AG09309 (cell line): ENCODE measurements at places on chromosomes 1 and 21.

DNA sequence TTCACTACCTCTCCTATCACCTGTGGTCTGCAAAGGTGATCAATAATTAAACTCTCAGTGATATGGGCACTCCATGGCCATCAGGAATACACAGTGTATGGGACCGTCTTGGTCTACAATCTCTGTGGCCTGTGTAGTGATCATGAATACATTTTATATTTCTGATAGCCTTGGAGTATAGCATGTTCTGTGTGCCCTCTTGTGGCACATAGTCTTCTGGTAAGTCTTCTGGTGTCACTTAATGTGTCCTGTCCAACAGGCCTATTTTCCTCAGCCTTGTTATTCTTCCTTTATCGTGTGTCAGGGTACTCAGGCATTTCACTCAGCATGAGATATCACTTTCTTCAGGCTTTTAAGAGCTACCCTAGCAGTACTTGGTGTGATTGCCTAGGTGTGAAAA lies 393.6 kb downstream of the AGBL4 start:
- no peak for DNase-seq

GRCh38 chr21:28865488-28866186 lies 127.0 kb downstream of the LTN1 start:
- DNase-seq: no peak

GRCh38 chr1:56225964-56226815 lies 353.2 kb downstream of the PLPP3 start:
- DNase-seq: no peak

- no peak for DNase-seq
These were observed at the start of gene PTPN7 for GRCh38 chr1:202160377-202160940. PTPN7 (minus strand) TSS chr1:202160602; CDS start chr1:202159402, 1,200 bp downstream.

GRCh38 chr1:60600532-60600931 lies 481.8 kb upstream of the NFIA start:
- no peak for DNase-seq

- DNase-seq: no peak
These were observed 47.2 kb upstream of the CAPZB start for GRCh38 chr1:19532519-19532918.

DNA sequence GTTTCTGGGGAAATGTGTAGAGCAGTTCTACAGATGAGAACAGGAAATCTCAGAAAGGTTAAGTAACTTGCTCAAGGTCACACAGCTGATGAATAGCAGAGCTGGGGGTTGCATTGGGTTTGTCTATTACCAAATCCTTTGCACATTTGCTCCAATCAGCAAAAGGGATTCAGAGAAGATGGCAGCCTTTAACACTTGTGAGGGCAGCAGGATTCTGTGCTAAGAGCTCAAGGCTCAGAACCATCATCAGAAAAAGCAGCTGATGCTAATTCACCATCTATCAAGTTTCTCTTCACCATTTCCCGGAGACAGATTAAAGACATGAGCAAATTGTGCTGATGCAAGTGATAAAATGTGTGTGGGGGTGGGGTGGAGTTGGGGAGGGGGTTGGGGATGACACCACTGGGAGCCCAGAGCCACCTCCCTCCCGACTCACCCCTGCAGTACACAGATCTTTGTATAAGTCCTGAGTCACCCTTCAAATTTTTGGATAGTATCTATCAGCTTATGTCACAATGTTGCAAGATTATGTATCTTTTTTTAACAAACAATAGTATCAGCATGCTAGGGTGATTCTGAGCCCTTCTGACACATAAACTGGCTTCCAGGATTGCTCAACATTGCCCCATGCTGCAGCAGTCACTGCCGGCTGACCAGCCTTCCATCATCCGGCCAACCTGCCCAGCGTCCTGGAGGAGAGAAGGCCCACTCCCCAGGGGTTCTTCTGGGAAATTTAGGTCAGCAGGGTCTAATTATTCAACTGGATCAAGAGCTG lies 2.8 kb upstream of the SPSB1 start:
- peak; percentile 85 for DNase-seq

DNA sequence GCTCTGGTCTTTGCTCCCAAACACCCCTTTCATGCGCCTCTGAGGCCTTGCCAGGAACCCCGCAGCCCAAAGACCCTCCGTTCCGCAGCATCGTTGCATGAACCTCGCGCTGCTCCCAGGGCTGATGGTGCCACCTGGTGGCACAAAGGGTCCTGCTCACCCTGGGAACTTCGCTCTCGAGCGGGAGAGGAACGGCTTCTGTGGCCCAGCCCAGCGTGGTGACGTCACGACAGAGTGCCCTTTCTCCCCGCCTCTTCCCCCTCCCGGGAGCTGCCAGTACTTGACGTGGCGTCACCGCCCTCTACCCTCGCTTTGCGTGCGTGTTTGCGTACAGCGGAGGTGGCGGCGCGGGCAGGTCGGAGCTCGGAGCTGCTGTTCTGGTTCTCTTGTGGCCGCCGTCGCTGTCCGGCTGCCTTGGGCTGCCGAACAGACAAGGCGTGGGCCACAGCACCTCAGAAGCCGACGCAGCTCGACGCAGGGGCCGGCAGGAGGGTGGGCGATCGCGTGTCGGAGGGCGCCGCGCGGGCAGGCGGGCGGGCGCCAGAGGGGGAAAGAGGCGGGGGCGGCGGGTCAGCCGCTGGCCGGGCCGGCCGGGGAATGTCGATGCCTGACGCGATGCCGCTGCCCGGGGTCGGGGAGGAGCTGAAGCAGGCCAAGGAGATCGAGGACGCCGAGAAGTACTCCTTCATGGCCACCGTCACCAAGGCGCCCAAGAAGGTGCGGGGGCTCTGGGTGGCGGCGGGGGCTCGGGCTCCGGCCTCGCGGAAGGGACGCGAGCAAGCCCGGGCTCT lies at the start of gene AHCYL1:
TSS of gene AHCYL1 (plus strand) at position 310 of the 791 bp plus-strand sequence. CDS start at position 598, 288 bp downstream.
- peak; percentile 95 for DNase-seq

DNA sequence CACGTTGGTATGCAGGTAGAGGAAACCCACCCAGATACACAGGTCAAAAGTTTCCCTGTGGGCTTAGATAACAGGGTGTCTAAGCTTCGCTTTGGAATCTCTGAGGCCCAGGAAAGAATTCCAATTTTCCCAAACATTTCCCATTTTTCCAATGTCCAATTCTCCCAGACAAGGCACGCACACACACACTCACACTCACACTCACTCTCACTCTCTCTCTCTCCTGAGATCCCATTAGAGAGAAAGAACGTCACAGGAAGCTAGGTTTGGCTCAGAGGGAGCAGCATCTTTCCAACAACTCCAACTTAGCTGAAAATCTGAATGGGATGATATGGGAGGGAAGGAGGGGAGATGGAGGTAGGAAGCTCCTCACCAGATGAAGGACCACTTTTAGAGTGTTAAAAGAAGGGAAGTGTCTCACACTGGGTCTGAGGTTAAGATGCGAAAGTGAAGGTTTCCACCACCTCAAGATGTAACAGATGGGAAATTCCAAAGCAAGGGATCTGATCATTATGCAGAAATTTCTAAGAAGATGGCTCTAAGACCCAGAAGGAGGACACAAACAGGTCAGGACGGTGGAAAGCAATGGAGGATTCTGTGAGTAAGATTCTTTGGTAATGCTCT lies 63.5 kb downstream of the GNG12 start:
- no peak for DNase-seq

- no peak for DNase-seq
These were observed 40.0 kb upstream of the PTPRC start for GRCh38 chr1:198598796-198599321.

GRCh38 chr1:61400131-61400770 lies 317.9 kb downstream of the NFIA start:
- DNase-seq: no peak

- DNase-seq: no peak
These were observed 694 bp downstream of the ZBTB7B start for GRCh38 chr1:155003227-155003765.

GRCh38 chr1:11373895-11374747 lies 101.1 kb downstream of the UBIAD1 start:
- no peak for DNase-seq

GRCh38 chr1:214028649-214029406 lies 41.1 kb downstream of the PROX1 start:
- DNase-seq: no peak
